Fibroblast of the aortic adventitia (primary cell): ENCODE measurements at places on chromosomes 7 and 10. TPM values are rescaled to one million over a fixed set of nuclear protein-coding genes. Genes with fewer than 3 reads are reported as not detected.

DNA sequence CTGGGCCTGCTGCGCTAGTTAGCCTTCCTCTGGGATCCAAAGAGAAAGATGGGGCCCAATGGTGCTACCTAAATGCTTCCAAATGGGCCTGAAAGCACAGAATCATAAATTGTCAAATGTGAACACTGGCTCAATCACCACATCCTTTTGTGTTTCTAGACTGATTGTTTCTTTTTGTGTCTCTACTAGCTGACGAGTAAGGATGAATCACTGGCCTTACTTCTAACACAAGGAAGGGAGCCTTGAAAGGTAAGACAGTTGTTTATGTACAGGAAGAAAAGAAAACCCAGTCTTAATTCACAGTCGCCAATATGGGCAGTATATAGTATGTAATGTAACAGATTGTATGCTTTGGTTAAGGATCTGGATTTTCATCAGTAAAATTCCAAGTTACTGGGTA is 89.5 kb downstream of the ZNF92 start:
- DNase-seq: no peak

Gene NUB1
- 46.5 and 193 TPM in 2 replicates for total RNA-seq

- DNase-seq: peak; percentile 74
Measured at GRCh38 chr7:11458736-11459483, 373.1 kb downstream of the THSD7A start.

- DNase-seq: no peak
Measured at GRCh38 chr7:13692548-13692947, 296.9 kb downstream of the ETV1 start.

DNA sequence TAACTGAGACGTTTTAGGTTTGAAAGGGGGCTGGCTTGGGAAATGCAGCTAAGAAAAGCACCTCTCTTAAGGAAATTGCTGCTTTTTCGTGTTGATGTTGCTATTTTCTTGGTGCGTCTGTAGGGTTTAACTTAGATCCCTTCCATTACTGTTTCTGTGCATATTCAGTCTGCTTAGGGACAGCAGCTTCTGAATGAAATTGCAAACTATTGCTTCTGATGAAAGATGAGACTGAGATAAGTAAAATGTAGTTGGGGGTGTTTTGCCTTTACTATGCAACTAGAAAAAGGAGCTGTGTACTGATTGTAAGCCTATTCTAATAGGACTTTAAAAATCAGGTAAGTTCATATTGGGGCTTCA is 772 bp downstream of the HDAC9 start:
- no peak for DNase-seq

DNA sequence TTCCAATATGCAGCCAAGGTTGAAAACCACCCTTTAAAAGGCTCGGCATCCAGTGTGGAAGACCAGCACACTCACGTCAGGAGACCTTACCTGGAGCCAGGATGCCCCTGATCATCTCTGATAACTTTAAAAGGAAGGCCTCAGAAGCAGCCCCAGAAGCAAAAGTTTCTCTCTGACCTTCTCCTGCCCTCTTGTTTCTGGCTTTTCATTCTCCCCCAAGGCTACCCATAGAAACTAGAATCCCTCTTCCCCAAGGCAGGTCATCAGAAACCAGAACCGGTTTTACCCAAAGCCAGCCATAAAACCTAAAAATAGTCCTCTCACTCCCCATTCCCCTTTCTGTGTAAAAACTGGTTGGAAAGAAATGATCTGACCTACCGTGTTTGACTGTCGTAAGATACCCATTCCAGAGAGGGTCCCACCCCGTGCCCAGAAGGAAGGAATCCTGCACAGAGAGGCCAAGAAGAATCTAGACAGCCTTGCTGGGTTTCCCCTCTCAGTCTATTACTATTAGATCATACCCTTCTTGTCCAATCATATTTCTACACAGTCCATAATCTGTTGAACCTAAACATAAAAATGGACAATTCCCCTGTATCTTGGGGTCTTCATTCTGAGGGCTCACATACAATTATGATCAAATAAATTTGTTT is 17.5 kb upstream of the TSPAN14 start:
- no peak for DNase-seq
